ENCODE measurements at places on chromosomes 11 and 22.
A peak's percentile ranks its signal among the peaks of the same experiment; 100 is the strongest.

- no peak for DNase-seq
These were observed 135.4 kb upstream of the LARGE1 start for GRCh38 chr22:34055525-34056200.

DNA sequence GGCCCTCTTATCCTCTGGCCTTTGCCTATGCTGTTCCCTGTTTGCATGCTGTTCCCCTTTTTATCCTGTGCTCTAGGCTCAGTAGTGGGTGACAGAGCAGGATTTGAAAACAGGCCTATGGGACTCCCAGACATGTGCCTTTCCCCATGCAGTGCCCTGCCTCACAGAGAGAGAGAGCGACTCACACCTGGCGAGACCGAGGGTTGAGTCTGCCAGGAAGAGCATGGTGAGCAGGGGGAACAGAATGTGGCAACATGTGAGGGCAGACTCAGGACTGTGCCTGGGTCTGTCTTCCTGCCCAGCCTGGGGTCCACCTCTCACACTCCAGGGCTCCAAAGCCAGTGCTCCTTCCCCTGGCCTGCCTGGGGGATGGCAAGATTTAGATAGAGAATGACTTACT is 75.0 kb downstream of the NFAM1 start:
- DNase-seq, result no peak

- DNase-seq, result no peak
These were observed 10.8 kb downstream of the SYT12 start for GRCh38 chr11:67033661-67034166.

DNA sequence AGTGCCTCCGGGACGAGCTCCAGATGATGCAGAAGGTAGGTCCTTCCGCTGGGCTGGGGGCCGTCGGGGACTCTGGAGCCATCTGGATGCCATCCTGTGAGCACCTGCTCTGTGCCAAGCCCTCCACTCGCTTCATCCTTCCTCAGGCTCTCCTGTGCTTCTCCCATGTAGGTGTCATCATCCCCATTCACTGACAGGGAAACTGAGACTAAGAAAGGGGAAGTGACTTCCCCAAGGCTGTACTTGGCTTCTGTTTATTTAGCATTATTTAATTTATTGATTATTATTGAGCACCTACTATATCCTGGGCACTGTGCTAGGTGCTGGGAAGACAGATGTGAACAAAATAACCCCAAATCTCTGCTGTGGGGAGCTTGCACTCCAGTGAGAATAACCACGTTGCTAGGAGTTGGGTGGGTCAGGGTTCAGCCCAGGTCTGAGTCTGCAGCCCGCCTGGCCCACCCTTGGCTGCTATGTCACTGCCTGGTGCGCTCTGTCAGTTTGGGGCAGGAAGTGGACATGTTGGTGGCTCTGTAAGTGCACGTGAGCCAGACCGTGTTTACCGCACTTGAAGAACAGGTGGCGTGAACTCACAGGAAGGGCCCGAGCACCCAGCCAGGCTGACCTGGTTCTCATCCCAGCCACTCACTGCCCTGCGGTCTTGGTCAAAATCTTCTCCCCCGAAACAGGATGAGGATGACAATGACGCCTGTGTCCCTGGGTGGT is 35.9 kb upstream of the GCAT start:
- DNase-seq, result no peak

- DNase-seq, result no peak
These were observed 46.9 kb upstream of the OR4B1 start for GRCh38 chr11:48169717-48170116.

GRCh38 chr22:45762545-45763235 is 91.1 kb downstream of the ATXN10 start:
- no peak for DNase-seq

DNA sequence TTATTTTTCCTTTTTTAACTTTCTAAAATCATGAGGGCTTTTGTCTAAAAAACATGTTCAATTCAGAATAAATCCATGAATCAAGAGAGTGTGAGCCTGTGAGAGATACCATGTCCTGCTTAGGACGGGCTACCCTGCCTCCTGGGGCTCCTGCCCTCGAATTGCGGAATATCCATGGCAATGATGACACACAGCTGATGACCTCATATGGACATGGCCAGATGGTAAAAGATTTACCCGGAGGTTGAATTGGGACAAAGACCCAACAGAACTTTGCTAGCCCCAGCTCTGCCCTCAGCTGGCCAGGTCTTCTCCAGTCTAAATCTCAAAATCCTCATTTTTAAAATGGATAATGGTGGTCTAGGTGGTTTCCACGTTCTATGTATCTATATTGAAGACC is 538.1 kb upstream of the API5 start:
- no peak for DNase-seq

GRCh38 chr11:121199516-121199915 is 93.1 kb upstream of the SC5D start:
- DNase-seq, result no peak

- no peak for DNase-seq
These were observed 630 bp downstream of the CD5 start for GRCh38 chr11:61102667-61103571.

GRCh38 chr11:28137366-28137765 is 29.2 kb downstream of the METTL15 start:
- DNase-seq, result no peak

DNA sequence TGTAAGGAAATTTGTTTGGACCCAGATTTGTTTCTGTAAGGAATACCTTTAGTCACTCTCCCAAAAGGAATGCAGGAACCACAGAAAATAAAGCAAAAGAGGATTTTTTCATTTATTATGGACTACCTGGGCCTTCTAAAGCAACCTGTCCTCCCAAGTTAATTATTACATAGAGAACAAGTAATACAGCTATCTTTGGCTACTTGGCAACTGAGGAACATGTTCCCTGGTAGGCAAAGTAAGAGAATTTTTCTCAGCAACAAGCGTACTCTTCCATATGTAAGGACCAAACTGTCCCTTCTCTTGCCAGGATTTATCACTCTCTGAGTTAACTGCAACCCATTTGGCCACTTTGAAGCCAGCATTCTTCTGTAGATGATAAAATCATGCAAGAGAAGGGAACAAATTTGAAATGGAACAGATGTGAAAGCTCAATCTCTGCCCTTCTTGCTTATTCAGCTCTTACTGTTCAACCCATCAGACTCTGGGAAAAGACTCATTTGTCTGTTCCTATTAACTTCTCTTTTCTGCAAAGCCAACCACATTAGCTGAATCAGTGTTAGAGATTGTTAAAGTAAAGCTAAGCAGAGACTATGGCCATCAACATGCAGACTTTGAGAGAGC is 190.2 kb downstream of the SWAP70 start:
- no peak for DNase-seq

GRCh38 chr11:44028401-44028800 is 19.4 kb upstream of the ACCSL start:
- DNase-seq, result peak; percentile 47

DNA sequence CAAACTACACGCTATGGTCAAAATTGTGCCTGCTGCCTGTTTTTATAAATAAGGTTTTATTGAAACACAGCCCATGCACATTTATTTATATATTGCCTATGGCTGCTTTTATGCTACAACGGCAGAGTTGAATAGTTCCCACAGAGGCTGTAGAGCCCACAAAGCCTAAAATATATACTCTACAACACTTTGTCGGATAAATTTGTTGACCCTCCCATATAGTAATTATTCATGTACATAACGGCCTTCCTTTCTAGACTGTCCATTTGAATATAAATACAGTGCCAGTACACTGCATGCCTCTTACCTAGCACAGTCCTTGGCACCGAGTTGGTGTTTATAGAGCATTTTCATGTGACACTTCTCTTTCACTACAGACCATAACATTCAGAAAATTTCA is 314.0 kb downstream of the LRRC4C start:
- DNase-seq, result no peak

DNA sequence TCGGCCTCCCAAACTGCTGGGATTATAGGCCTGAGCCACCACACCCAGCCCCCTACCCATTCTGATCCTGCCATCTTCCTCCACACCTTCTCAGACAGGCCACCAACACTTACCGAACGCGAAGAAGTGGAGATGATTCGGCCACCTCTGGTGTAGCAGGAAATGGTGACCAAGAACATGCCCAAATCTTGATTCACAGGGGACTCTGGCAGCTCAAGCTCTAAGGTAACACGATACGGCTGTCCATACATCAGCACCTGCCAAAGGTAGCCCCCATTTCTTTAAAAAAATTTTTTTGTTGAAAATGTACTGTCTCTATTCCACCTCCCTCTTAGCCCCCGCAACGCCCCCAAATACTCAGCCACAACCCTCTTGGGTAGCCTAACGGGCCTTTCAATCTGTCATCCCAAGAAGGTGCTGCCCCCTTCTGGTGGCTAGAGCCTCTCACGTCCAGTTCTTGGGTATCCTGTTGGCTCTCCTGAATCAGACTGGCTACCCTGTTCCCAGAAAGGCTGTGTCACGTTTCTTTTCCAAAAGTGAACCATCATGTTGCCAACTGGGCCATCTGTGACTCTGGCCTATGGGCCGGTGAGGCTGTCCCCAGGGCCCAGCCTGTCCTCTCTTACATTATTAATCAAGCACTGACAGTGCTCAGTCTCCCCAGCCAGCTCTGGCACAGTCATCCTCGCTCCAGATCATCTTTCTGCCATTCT is 5.3 kb upstream of the LRRN4CL start:
- DNase-seq, result no peak

DNA sequence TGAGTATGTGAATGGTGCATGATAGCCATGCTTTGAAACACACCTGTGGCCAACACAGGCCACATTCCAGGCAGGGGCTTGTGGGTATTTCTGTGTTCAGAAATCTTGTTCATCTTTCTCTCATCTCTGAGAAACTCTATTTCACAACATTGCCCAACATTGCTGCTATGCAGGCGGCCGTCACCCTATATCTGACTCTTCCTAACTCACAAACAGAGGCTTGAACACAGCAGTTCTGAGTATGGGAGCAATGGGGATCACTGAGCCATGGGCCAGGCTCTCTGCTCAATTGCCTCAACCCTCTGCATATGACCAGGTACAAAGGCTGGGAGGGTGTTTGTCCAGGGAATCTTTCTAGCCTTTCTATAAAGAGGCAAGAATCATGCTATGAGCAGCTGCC is 259.9 kb downstream of the BUD13 start:
- no peak for DNase-seq

GRCh38 chr11:32136657-32137056 is 45.8 kb downstream of the RCN1 start:
- DNase-seq, result no peak

DNA sequence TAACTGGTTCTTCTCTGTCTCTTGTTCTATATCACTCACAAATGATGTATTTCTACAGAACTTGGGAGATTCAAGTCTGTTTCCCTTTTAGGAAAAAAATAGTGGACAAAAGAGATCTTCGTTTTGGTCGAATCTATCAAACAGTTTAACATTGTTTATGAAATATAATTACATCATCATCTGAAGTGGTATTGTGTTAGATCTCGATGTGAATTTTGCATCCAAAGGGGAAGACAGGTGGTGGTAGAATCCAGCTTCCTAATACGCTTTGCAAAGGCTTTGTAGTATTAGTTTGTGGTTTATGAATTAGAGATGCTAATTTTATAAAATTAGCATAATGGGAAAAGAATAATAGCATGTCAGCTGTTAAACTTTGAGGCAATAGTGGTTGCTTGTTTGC is 3.4 kb downstream of the SIK2 start:
- DNase-seq, result no peak

DNA sequence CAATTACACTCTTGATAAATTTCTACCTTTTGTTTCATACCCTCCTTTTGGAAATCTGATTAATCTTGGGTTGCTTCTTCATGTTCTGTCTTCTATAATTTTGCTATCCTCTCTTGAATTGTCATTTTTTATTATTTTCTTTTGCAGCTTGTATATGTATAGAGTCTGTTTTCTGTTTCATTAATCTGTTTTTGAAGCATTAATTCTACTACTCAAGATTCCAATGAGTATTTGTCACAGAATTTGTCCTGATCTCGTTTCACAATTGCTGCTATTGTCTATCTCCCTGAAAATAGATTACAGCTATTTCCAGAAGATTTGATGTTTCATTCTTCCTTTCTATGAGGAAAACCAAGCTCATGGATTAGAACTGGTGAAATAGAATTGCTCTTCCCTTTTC is 406.1 kb downstream of the DYNC2H1 start:
- DNase-seq, result no peak

DNA sequence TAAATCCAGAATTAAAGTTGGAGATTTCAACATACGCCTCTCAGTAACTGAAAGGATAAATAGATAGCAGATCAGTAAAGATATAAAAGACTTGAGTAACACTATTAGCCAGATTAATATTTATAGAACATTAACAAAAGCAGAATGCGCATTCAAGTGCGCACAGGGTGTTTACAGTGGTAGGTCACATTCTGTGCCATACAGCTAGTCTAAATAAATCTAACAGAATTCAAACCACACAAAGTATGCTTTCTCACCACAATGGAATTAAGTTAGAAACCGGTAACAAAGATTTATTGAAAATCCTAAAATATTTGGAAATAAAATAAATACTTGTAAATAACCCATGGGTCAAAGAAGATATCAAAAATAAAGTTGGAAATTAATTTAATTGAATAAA is 341.0 kb downstream of the DYNC2H1 start:
- no peak for DNase-seq

DNA sequence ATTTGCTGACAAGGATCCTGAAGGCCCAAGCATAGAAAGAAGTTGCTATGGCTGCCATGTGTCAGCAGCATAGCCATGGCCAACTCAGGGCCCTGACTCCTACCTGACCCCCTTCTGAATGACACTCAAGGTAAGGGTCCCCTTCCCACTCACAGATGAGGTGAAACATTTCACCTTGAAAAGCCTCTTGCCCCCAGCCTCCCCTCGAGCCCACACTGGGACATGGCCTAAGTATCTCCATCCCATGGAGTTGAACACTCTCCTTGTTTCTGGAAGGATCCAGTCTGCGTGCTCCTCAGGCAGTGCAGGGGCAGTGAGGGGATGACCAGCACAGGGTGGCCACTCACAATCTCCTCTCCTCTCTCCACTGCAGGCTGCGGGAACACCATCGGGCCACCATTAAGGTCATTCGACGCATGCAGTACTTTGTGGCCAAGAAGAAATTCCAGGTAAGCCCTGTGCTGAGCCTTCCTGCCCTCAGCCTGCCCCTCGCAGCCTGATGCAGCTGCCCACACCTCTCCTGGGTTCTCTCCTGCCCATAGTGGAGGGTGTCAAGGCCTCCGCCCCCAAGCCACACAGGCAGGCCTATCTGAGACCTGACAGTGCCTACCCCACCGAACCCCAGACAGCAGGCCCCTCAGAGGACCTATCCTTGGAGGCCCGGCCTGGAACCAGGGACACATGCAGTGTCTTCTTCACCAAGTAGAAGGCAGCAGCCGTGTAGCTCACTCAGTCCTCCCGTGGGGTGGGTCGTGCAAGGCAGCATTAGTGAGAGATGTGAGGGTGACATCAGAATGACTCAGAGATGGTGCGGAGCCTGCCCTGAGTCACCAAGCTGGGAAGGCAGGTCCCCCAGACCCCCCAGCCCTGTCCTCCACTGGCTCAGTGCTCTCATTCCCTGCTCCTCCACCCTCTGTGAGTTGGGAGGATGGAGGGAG is 68.9 kb upstream of the KCNQ1OT1 start:
- DNase-seq, result peak; percentile 65

DNA sequence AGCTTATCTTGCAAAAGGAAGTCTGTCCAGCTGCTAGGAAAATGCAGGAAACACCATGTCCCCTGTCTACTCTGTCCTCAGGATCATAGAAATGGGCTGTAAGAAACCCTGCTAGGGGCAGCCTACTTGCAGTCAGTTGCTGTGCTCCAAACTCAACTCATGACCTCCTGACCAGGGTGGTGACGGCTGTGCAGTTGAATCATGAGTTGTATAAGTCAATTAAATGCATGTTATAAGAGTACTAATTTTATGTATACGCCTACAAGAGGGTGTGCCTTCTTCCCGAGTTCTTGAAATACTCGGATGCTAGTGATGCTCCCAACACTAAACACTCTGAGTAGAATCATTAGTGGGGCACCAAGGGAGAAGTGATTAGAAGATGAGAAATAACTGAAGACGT is 776.4 kb downstream of the OPCML start:
- DNase-seq, result no peak

- no peak for DNase-seq
These were observed 16.0 kb downstream of the ZMAT5 start for GRCh38 chr22:29750559-29751538.
